Prostate gland (tissue), 2 donors: ENCODE measurements at places on chromosomes 12 and 14. TPM values are rescaled to one million over a fixed set of nuclear protein-coding genes. Genes with fewer than 3 reads are reported as not detected.

RNASE8 gene
- not detected for total RNA-seq

GRCh38 chr12:59500915-59501314 is 94.9 kb upstream of the SLC16A7 start:
- H3K27ac ChIP-seq: no peak overlapping the region
- no peaks in the 10 kb centered on the region for H3K4me1 ChIP-seq
- no peaks in the 10 kb centered on the region for H3K27me3 ChIP-seq
- H3K4me3 ChIP-seq: no peak overlapping the region
- no peaks in the 10 kb centered on the region for H3K36me3 ChIP-seq
- DNase-seq: no peak

GRCh38 chr12:3172124-3173007 is 95.2 kb downstream of the TSPAN9 start:
- no peak overlapping the region for H3K4me3 ChIP-seq
- no peak for DNase-seq
- H3K4me1 ChIP-seq: no peaks in the 10 kb centered on the region
- no peaks in the 10 kb centered on the region for H3K36me3 ChIP-seq

KRT81 gene
- not detected for total RNA-seq

DNA sequence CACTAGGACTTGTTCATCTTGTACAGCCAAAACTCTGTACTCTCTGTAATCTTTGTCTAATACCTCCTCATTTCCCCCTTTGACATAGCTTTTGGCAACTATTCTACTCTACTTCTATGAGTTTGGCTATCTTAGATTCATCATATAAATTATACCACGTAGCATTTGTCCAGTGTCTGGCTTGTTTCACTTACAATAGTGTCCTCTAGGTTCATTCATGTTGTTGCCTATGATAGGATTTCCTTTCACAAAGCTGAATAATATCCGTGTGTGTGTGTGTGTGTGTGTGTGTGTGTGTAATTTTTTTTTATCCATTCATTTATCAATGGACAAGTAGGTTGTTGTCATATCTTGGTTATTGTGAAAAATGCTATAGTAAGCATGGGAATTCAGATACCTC is 209.5 kb downstream of the KCNC2 start:
- no peaks in the 10 kb centered on the region for H3K4me1 ChIP-seq
- H3K4me3 ChIP-seq: no peak overlapping the region
- no peak overlapping the region for H3K27ac ChIP-seq
- H3K36me3 ChIP-seq: no peaks in the 10 kb centered on the region

GRCh38 chr14:76951166-76951565 is 77.3 kb downstream of the IRF2BPL start:
- H3K27me3 ChIP-seq: no peaks in the 10 kb centered on the region
- H3K36me3 ChIP-seq: no peaks in the 10 kb centered on the region

ETFBKMT gene
- 7.0 TPM for total RNA-seq

DNA sequence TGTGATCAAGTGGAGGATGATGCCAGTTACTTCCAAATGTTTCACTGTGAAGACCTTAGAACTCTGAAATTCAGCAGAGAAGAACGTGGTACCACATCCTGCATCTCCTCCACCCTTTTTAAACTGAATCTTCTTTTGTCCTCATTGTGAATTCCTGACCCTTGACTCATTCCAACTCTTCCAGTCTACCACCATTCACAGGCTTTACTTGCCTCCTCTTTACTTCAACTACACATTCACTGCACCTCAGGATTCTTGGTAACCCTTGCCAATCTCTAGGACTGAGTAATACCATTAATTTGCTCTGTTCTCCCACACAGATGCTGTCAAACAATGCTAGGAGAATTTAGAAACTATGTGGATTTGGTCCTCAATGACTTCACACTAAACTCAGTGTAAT is 37.3 kb downstream of the PPP1R12A start:
- H3K36me3 ChIP-seq: no peaks in the 10 kb centered on the region
- no peak for DNase-seq
- no peak overlapping the region for H3K27ac ChIP-seq

- no peaks in the 10 kb centered on the region for H3K36me3 ChIP-seq
- H3K27ac ChIP-seq: peak overlapping the region; percentile 6
- no peak overlapping the region for H3K4me3 ChIP-seq
Measured at GRCh38 chr14:68160779-68161546, 341.4 kb downstream of the RAD51B start.

BEST3 gene
- total RNA-seq: 0.85 TPM

GRCh38 chr12:70695361-70696023 is 58.3 kb upstream of the PTPRB start:
- no peak overlapping the region for H3K27ac ChIP-seq
- H3K36me3 ChIP-seq: no peaks in the 10 kb centered on the region
- H3K4me3 ChIP-seq: no peak overlapping the region
- H3K4me1 ChIP-seq: no peaks in the 10 kb centered on the region

TMEM179 gene
- 6.0 TPM for total RNA-seq

GRCh38 chr12:107007411-107007810 is 20.5 kb upstream of the MTERF2 start:
- no peak for DNase-seq
- no peaks in the 10 kb centered on the region for H3K36me3 ChIP-seq

DNA sequence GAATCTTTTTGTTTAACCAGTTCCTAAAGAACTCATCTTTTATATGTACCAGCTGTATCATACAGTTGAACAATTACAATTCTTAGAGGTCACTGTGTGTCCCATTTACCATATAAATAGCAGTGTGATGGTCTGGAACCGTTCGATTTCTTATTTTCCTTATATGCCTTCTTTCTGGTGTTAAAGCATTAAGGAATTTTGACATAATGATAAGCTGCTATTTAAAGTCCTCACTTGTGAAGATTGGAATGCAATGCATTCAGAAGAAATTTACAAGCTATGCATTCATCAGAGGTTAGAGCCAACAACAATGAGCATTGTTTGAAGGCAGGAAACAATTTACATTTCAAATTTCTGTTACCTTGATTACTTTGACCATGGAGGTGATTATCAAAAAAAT is 80.0 kb upstream of the PRICKLE1 start:
- no peaks in the 10 kb centered on the region for H3K27me3 ChIP-seq
- no peak overlapping the region for H3K27ac ChIP-seq
- no peaks in the 10 kb centered on the region for H3K4me1 ChIP-seq
- DNase-seq: no peak
- H3K36me3 ChIP-seq: no peaks in the 10 kb centered on the region

DNA sequence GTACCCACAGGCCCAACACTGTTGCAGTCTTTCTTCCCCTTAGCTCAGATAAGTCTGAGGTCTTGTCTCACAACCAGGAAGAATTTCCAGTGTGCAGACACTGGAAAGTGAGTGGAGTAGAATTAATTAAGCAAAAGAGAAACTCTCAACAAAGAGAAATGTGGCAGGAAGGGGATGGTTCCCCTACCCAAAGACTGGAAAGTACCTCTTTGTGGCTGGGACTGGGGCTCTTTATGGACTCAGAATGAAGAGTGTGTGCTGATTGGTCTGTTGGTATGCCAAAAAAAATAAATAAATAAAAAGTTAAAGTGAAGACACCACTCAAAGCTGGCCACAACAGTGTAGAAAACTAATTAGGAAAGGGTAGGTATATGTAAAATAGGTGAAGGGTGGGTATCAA is 26.4 kb downstream of the GLIPR1L1 start:
- no peak overlapping the region for H3K27ac ChIP-seq
- H3K36me3 ChIP-seq: no peaks in the 10 kb centered on the region
- no peak overlapping the region for H3K4me3 ChIP-seq
- no peak for DNase-seq
- H3K27me3 ChIP-seq: no peaks in the 10 kb centered on the region

DNA sequence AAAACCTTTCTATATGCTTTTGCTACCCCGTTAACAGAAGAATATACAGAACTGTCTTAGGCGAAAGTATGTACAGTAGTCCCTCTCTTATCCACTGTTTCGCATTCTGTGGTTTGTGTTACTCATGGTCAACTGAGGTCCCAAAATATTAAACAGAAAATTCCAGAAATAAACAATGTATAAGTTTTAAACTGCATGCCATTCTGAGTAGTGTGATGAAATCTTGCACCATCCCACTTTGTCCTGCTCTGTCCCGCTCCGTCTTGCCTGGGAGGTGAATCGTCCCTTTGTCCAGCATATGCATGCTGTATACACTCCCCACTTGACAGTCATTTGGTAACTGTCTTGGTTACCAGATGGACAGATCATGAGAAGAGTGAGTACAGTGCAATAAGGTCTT is 70.1 kb upstream of the STRN3 start:
- H3K27ac ChIP-seq: no peak overlapping the region
- no peak for DNase-seq
- H3K4me3 ChIP-seq: no peak overlapping the region
- H3K27me3 ChIP-seq: no peaks in the 10 kb centered on the region

DNA sequence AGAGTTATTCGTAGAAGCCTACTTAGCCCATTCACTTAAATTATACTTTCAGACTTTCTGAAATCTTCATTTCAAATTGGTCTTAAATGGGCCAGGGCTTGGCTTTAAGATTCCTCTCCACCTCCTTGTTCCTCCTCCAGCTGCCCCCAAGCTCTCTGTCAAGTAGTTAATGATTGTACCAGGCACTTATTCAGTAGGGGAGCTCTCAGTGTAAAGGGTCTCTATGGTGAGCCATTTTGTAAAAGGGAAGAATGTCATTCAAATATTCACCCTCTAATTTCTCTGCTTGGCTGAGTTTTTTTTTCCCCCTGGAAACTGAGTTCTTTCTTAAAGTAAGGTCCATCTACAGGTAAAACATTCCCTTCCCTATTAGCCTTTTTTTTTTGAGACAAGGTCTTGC is 96.6 kb downstream of the SUDS3 start:
- no peaks in the 10 kb centered on the region for H3K27me3 ChIP-seq
- H3K27ac ChIP-seq: no peak overlapping the region
- H3K4me3 ChIP-seq: no peak overlapping the region

GRCh38 chr12:74620921-74621320 is 83.3 kb downstream of the ATXN7L3B start:
- no peaks in the 10 kb centered on the region for H3K36me3 ChIP-seq
- no peak for DNase-seq
- no peaks in the 10 kb centered on the region for H3K27me3 ChIP-seq

PRPH gene
- total RNA-seq: 11.4 TPM

DNA sequence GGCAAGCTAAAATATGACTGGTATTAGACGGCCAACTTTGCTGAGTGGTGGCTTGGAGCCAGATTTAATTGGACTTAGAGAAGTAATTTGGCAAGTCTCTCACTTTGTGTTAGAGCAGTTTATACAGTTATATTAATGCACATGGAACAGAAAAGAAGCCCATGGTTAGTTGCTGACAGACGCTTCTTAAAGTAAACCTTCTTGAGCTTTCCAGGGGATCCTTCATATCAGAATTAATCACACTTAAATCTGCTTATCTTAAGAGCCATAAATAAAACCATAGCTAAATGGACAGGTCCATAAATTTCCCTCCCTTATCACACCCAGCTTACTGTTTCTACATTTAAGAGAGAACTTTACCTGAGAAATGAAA is 9.6 kb downstream of the GSG1 start:
- no peak overlapping the region for H3K4me3 ChIP-seq
- no peak overlapping the region for H3K27ac ChIP-seq
- no peaks in the 10 kb centered on the region for H3K36me3 ChIP-seq
- H3K4me1 ChIP-seq: peaks cover under 1% of the 10 kb centered on the region
- no peak for DNase-seq
- H3K27me3 ChIP-seq: no peaks in the 10 kb centered on the region

DNA sequence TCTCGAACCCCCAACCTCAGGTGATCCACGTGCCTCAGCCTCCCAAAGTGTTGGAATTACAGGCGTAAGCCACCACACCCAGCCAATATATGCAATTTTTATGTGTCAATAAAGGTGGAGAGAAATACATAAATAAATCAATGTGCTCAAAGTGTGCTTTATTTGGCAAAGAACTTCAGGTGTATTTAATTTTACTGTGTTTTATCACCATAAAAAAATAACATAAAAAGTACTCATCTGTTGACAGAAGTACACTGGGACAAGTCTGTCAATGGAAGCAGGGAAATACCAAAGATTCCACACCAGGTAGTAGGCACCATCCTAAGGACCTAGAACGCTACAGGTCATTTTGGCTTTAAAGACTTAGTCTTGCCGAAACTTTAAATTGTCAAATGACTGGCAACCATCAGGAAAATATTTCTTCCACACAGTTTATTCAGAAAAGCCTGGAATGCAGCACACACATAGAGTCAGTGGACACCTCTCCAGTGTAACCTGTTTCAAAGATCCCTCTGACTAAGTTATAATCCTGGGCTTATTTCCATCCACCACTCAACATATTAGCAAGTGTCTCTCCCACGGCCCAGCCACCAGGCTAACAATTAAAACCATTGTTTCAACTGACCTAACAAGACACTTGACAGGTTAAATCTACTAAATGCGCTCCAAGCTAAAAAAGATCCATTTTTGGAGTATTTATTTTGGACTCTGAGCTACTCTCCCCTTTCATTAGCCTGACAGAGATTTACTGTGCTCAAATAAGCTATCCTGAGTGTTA is 4.2 kb downstream of the ERO1A start:
- no peak for DNase-seq
- no peaks in the 10 kb centered on the region for H3K27me3 ChIP-seq
- H3K4me1 ChIP-seq: peaks cover 4% of the 10 kb centered on the region

A2M gene
- total RNA-seq: 286 TPM

NRL gene
- total RNA-seq: 4.3 TPM

GRCh38 chr12:76236640-76237039 is 111.6 kb downstream of the BBS10 start:
- no peaks in the 10 kb centered on the region for H3K4me1 ChIP-seq
- DNase-seq: no peak
- H3K27me3 ChIP-seq: no peaks in the 10 kb centered on the region

INSM2 gene
- 1.2 TPM for total RNA-seq

DNA sequence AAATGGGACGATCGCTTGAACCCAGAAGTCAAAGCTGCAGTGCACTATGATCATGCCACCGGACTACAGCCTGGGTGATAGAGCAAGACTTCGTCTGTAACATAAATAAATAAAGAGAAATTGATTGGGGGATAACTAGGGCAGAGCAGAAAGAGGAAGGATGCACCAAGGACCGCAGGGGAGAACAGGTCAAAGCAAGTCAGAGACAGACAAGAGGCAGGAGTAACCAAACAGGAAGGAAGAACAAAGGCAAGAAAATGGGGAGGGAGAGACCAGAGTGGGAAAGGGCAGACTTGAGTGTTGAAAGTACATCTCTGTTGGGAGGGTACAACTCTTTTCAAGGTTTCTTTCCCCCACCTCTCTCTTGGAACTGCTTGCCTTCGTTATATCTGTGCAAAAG is 50.8 kb upstream of the ELK3 start:
- H3K4me3 ChIP-seq: no peak overlapping the region
- no peak for DNase-seq
- H3K27me3 ChIP-seq: no peaks in the 10 kb centered on the region
- no peaks in the 10 kb centered on the region for H3K4me1 ChIP-seq
- H3K36me3 ChIP-seq: no peaks in the 10 kb centered on the region
